ENCODE measurements at places on chromosomes 7 and 10. TPM values are rescaled to one million over a fixed set of nuclear protein-coding genes. Genes with fewer than 3 reads are reported as not detected.

Gene GLRX3
- polyA plus RNA-seq, result 141 TPM

- no peak overlapping the region for H3K4me3 ChIP-seq
- H3K36me3 ChIP-seq, result no peaks in the 10 kb centered on the region
- H3K27me3 ChIP-seq, result no peaks in the 10 kb centered on the region
- H3K4me1 ChIP-seq, result peaks cover 12% of the 10 kb centered on the region
- DNase-seq, result peak; percentile 79
Measured at GRCh38 chr7:154680894-154681659, 321.8 kb downstream of the PAXIP1 start.

- H3K4me3 ChIP-seq, result no peak overlapping the region
- no peak overlapping the region for H3K27ac ChIP-seq
- H3K27me3 ChIP-seq, result no peaks in the 10 kb centered on the region
- DNase-seq, result no peak
- H3K36me3 ChIP-seq, result no peaks in the 10 kb centered on the region
Measured at GRCh38 chr10:47244560-47245500, 55.2 kb upstream of the GDF10 start.

DNA sequence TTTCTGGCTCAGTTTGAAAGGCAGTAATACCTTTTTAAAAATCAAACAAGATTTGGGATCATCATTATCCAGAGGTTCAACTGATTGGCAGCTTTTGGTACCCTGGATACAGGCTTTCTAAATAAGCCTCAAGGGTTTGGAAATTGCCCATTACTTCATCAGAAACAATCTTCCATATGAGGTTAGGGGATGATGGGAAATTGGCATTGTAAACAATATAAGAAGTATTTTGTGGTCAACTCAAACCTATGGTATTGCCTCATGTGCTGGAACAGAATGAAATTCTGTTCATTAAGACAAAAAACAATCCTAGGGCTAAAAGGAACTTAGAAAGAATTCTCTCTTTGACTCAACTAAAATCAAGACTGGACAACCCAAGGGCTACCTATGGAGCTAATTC lies 92.6 kb upstream of the HECTD2 start:
- H3K4me1 ChIP-seq, result no peaks in the 10 kb centered on the region
- H3K27me3 ChIP-seq, result no peaks in the 10 kb centered on the region
- no peak overlapping the region for H3K4me3 ChIP-seq
- H3K27ac ChIP-seq, result no peak overlapping the region
- no peaks in the 10 kb centered on the region for H3K36me3 ChIP-seq

GRCh38 chr10:67487906-67488619 lies 207.9 kb downstream of the CTNNA3 start:
- no peaks in the 10 kb centered on the region for H3K4me1 ChIP-seq
- H3K36me3 ChIP-seq, result no peaks in the 10 kb centered on the region
- no peak overlapping the region for H3K27ac ChIP-seq
- H3K4me3 ChIP-seq, result no peak overlapping the region

- no peak overlapping the region for H3K27ac ChIP-seq
- DNase-seq, result no peak
- no peaks in the 10 kb centered on the region for H3K36me3 ChIP-seq
- H3K27me3 ChIP-seq, result no peaks in the 10 kb centered on the region
- no peak overlapping the region for H3K4me3 ChIP-seq
Measured at GRCh38 chr10:63833411-63834060, 312.3 kb downstream of the REEP3 start.

GRCh38 chr7:17315974-17316373 lies 17.5 kb downstream of the AHR start:
- H3K36me3 ChIP-seq, result no peaks in the 10 kb centered on the region
- DNase-seq, result no peak
- no peaks in the 10 kb centered on the region for H3K4me1 ChIP-seq

DNA sequence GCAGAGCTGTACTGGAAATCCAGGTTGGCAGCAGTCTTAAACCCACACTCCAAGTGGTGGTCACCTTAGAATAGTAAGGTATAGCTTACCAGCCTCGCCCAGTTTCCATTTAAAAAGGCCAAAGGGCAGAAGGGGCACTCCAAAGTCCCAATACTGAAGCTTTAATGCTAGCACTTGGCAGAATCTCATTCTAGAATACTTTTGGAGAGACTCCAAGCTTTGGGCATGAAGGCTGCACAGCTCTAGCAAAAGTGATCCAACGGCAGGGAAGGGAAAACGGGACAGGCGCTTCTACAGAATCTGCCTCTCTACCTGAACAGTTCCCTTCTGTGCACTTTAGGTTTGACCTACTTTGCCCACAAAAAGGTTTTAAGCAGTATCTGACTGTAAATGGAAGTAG lies 19.7 kb downstream of the SMURF1 start:
- H3K27ac ChIP-seq, result no peak overlapping the region
- H3K4me3 ChIP-seq, result no peak overlapping the region
- H3K4me1 ChIP-seq, result peaks cover 24% of the 10 kb centered on the region
- H3K27me3 ChIP-seq, result no peaks in the 10 kb centered on the region

DNA sequence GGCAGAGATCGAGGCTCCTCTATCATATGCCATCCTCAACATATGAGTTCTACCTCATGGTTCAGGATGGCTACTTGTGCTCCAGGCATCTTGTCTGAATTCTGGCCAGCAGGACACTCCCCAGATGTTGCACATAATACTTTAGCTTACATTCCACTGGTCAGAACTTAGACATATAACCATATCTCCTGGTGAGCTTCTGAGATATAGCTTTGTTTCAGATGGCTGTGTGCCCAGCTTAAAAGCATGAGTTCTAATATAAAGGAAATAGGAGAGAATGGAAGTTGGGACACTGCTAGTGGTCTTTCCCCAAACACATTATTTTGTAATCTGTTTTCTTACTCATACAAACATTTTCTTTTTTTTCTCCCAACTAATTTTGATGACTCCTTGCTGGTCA lies 50.8 kb upstream of the IFRD1 start:
- H3K4me1 ChIP-seq, result no peaks in the 10 kb centered on the region
- H3K4me3 ChIP-seq, result no peak overlapping the region
- no peak overlapping the region for H3K27ac ChIP-seq

DNA sequence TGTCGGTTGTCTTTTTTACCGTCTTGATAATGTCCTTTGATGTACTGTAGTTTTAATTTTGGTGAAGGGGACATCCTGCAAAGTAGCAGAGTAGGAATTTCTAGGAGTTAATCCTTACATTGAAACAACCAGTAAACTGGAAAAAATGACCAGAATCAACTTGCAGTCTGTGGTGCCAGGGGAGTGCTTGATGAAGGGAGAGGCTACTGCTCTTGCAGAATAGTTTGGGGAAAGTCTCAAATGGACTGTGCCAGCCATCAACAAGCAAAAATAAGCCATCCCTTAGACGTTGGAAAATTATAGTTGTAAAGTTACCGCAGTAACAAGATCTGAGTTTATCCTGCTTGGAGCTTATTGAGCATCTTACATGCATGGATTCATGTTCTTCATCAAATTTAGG lies 32.4 kb downstream of the TRIM24 start:
- no peak for DNase-seq
- no peaks in the 10 kb centered on the region for H3K4me1 ChIP-seq
- H3K27ac ChIP-seq, result no peak overlapping the region
- H3K36me3 ChIP-seq, result no peaks in the 10 kb centered on the region
- H3K27me3 ChIP-seq, result no peaks in the 10 kb centered on the region
- no peak overlapping the region for H3K4me3 ChIP-seq

GRCh38 chr10:76939933-76940468 lies 697.6 kb downstream of the KCNMA1 start:
- no peak overlapping the region for H3K27ac ChIP-seq
- DNase-seq, result no peak
- no peaks in the 10 kb centered on the region for H3K27me3 ChIP-seq
- peaks cover 3% of the 10 kb centered on the region for H3K4me1 ChIP-seq
- H3K4me3 ChIP-seq, result no peak overlapping the region

Data from testis (tissue), 5 donors.